ENCODE measurements at places on chromosomes 2 and 18. TPM values are rescaled to one million over a fixed set of nuclear protein-coding genes. Genes with fewer than 3 reads are reported as not detected.

DNA sequence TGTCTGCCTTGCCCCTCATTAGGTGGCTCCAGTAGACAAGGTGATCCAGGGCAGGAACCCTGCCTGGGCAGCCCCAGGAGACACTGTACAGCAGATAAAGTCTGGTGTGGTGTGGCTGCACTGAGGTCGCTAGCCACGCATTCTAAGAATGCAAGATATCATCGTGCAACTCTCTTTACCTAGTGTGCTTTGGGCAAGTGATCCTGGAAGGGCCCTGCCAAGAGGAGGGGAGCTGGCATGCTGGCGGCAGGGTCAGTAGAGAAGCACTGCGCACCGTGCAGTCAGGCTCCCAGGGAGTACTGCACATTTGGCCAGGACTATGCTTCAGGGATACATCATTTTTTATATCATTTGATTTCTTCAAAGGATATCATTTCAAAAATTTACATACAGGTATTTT is 195.3 kb upstream of the SMAD2 start:
- peaks cover 6% of the 10 kb centered on the region for H3K27me3 ChIP-seq
- no peak overlapping the region for H3K4me3 ChIP-seq
- peaks cover 8% of the 10 kb centered on the region for H3K4me1 ChIP-seq
- no peak for DNase-seq
- H3K27ac ChIP-seq = no peak overlapping the region

- no peak overlapping the region for H3K27ac ChIP-seq
- H3K4me1 ChIP-seq = peaks cover 19% of the 10 kb centered on the region
- no peak overlapping the region for H3K4me3 ChIP-seq
- no peaks in the 10 kb centered on the region for H3K36me3 ChIP-seq
Observed at GRCh38 chr2:219057709-219058540, 2.8 kb downstream of the IHH start.

- peaks cover 5% of the 10 kb centered on the region for H3K36me3 ChIP-seq
- no peak overlapping the region for H3K27ac ChIP-seq
- H3K27me3 ChIP-seq = no peaks in the 10 kb centered on the region
- DNase-seq = no peak
Observed at GRCh38 chr2:160397530-160397865, 96.1 kb downstream of the RBMS1 start.

DNA sequence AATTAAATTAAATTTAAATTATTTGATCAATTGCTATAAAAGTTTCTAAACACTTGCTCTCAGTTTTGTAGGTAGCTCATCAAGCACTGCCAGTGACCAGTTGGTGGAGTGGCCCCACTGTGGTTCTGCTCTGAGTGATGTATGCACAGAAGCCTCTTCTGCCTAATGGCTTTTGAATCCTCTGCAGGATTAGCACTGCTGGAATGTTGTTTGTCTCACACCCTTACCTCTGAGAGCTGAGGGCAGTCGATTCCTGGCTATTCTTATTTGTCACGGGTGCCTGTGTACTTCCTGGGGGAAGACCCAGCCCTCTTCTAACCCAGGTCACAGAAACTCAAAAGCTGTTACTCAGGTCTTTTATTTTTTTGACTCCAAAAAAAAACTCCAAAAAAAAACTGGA is 9.5 kb downstream of the CAPN14 start:
- no peaks in the 10 kb centered on the region for H3K36me3 ChIP-seq
- H3K27ac ChIP-seq = no peak overlapping the region
- H3K4me1 ChIP-seq = no peaks in the 10 kb centered on the region
- H3K4me3 ChIP-seq = no peak overlapping the region

DNA sequence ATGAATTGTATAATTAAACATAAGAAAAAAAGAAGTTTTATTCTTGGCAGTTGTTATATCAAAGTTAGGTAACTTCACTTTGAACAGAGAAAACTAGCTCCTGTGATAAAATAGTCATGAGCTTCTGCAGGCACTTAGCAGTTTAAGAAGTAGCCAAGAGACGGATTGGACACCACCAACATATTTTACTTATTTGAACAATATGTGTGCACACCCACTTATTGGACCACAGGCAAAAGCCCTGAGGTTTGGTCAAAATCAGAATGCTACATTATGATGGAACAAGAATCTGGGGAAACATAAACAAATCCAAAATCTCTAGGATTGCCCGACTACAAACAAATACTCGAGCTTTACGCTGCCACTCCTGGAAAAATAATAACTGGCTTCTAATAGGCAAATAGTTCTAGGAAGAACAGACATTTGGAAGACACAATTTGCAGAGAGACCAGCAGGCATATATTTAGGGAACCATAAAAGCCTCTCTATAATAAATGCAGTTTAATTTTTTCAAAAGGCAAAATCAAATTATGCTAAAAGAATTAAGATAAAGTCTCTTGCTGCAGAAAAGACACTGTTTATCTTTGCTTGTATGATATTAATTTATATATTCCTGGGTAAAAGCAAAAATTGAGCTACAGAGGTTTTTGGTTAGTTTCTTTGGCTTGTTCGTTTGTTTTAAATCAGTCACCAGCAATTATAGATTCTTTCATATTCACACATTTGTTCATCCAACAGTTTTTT is 117.9 kb downstream of the CDC42EP3 start:
- H3K4me3 ChIP-seq = no peak overlapping the region
- H3K27me3 ChIP-seq = no peaks in the 10 kb centered on the region
- no peak overlapping the region for H3K27ac ChIP-seq
- peaks cover 16% of the 10 kb centered on the region for H3K4me1 ChIP-seq
- DNase-seq = no peak
- no peaks in the 10 kb centered on the region for H3K36me3 ChIP-seq

PSMA8 gene
- 1.4 TPM for total RNA-seq

DNA sequence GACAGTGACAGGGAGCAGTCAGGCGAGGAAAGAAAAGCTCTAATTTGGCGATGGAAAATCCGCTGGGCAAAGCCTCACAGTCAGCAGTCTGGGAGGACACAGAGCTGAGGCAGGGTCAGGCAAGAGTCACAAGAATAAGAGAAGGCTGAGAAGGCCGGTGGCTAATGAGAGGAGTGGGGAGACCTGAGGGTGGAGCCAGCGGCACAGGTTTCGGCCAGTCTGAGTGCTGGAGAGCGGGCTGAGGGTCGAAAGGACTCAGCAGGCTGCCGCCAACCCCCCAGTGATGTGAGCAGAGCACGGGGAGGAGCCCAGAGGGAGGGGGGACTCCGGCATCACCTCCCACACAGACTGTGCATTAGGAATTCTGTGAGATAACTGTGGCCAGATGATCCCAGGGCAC is 500.6 kb upstream of the MYT1L start:
- no peaks in the 10 kb centered on the region for H3K27me3 ChIP-seq
- no peaks in the 10 kb centered on the region for H3K4me1 ChIP-seq
- no peak overlapping the region for H3K27ac ChIP-seq
- H3K36me3 ChIP-seq = no peaks in the 10 kb centered on the region
- no peak for DNase-seq

MPHOSPH10 gene
- 61.9 TPM for total RNA-seq

DNA sequence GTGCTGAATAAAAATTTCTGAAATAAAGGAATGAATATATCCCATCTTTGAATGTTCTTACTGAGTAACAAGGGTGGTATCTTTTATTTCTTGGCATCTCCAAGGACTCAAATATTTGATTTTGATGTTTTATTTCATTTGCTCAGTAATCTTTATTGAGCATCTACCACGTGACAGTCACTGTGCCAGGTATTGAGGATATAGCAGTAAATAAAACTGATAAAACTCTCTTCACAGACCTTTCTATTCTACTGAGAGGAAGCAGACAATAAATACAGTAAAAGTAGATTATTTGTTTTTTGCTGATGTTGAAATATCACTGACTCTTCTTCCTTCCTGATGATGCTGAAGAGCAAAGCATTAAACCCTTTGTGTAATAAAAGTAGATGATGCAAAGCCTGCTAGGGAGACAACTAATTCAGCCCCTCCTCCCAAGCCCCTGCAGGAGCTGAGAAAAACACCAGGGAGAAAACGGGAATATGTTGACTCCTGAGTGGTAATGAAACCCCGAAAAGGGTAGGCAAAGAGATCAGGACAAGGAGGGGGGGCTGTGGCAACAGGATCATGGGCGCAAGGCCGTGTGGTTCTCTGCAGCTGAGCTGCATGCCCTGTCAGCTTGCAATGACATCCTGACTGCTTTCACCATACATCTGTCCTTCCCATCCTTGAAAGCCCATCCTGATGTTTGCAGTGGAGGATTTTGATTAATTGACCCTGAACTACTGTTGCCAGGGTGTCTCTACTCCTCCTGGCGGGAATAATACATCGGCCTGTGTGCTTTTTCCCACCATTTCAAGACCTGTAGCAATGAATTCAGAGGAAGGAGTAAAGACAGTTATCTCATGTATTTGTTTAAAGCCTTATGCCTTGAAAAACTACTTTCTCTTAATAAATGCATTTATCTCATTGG is 117.4 kb downstream of the EML6 start:
- no peaks in the 10 kb centered on the region for H3K36me3 ChIP-seq
- no peaks in the 10 kb centered on the region for H3K4me1 ChIP-seq
- H3K27ac ChIP-seq = no peak overlapping the region
- H3K4me3 ChIP-seq = no peak overlapping the region
- no peak for DNase-seq

PREB gene
- total RNA-seq = 59.9 TPM

PCARE gene
- not detected for total RNA-seq

TGIF1 gene
- total RNA-seq = 42.7 TPM

DNA sequence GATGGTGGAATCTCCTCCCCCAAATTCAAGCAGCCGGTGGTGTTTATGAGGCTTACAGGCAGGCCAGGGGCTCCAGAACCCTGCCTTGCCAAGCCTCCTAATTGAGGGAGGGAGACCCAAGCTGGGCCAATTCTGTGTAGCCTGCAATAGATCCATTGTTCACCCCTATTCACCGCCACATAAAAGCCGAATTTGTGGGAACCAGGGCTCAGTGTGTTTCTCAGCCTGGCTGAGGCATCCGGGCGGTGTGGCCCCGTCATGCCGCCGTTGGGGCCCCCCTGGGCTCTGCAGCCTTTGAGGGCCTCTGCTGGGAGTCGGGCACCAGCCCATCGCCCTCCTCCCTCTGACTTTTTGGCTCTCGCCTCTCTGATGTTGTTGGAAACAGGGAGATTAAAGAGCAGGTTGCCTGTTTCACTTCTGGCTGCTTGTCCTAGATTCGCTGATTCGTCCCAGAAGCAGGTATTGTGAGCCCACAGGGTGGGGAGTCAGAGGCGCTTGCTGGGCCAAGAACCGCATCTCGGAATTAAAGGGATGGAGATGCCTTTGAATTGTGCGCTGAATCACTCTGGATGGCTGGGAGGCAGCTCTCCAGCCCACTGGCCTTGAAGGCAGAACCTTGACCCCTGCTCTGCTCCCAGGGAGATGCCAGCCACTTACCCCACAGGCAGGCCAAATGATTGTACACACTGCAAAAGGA is 14.7 kb upstream of the OTOS start:
- H3K4me1 ChIP-seq = no peaks in the 10 kb centered on the region
- no peaks in the 10 kb centered on the region for H3K36me3 ChIP-seq
- H3K4me3 ChIP-seq = no peak overlapping the region
- H3K27ac ChIP-seq = no peak overlapping the region

SNORC gene
- total RNA-seq = 0.87 TPM

SFT2D3 gene
- 3.1 TPM for total RNA-seq

All from activated CD4-positive, alpha-beta T cell treated with anti-CD3 and anti-CD28 coated beads for 36 hours (primary cell).